NCI-H1930 (cell line): ENCODE measurements at places on chromosomes 7 and 10.
A peak's percentile ranks its signal among the peaks of the same experiment; 100 is the strongest.

- no peak for DNase-seq
These were observed 76.8 kb upstream of the GDF10 start for GRCh38 chr10:47223236-47223635.

DNA sequence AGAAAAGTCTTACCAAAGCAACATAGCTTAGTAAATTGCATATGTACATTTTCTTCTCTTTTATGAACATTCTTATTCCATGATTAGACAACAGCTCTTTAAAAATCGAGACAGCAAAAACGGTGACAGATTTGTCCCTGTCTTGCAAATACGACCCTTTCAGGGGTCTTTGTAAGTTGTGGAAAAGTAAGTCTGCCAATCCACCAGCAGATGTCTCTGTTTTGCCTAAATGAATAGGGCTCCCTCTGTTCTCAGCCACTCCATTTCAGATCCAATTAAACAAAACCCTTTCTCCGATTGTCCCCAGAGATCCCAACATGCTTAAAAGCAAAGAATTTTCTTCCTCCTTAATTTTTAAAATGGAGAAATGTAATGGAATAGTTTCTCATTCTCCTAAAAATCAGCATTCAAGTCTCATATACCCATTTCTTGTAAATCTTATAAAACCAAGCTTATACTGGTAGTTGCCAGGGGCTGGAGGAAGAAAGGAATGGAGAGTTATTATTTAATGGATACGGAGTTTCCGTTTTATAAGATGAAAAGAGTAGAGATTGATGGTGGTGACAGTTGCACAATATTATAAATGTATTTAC is 61.0 kb upstream of the NFE2L3 start:
- DNase-seq = peak; percentile 10

DNA sequence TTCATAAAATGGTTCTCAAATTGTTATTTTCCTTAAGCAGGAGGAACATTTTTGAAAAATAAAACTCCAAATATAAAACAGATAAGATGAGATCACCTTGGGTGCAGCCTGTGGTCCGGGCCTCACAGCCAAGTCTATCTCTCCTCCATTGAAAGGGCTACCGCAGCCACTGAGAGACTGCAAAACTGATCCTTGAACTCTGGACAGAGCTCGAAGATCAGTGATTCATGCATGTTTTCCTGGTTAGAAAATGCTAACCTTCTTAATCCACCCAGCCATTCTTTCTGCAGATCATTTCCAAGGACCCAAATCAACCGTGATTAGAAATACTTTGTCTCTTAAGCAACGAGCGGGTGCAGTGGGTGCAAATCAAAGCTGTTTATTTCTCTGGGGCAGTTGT is 378.8 kb downstream of the PLXDC2 start:
- no peak for DNase-seq

- peak; percentile 49 for DNase-seq
These were observed 237.8 kb downstream of the SEMA3E start for GRCh38 chr7:83410989-83411591.

DNA sequence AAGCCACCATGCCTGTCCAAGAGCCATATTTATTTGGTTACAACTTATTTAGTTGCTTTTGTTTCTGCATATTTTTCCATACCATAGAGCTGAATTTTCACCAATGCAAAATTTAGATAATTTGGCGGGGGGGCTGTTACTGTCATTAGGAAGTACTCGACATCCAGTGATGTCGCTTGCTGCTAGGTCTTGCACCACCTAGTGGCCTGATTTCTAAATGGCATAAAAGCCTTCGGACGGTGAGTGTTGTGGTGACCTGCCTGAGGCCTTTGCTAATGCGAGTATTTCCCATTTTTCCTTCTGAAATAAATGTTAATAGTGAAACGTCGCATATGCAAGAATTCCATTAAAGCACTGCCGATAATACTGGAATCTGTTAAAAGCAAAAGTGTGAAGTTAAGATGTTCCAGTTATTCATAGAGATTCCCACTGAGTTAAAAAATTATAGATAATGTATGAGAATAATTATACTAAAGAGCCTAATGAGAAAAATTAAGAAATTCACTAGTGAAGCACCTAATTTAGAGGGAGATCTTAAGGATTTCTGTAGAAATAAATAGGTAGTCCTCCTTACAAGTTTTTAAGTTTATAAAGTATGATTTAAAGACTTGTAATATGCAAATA is 86.1 kb upstream of the DNAJB6 start:
- peak; percentile 54 for DNase-seq

DNA sequence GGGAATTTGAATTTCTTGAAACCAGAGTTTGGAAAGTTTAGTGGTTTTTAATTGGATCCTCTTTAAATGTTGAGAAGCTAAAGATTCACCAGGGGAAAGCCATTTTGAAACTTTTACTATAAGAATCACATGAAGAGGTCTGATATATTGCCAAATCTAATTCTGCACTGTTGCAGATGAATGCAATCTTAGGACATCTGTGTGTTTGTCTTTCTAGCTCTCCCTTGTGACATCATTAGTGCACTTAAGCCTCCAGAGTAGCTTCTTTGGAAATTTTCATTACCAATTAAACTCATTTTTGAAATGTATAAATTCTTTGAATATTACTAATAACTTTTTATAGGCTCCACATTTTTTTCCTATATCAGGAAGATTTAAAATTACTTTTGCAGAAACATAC is 160.2 kb downstream of the BICC1 start:
- no peak for DNase-seq

DNA sequence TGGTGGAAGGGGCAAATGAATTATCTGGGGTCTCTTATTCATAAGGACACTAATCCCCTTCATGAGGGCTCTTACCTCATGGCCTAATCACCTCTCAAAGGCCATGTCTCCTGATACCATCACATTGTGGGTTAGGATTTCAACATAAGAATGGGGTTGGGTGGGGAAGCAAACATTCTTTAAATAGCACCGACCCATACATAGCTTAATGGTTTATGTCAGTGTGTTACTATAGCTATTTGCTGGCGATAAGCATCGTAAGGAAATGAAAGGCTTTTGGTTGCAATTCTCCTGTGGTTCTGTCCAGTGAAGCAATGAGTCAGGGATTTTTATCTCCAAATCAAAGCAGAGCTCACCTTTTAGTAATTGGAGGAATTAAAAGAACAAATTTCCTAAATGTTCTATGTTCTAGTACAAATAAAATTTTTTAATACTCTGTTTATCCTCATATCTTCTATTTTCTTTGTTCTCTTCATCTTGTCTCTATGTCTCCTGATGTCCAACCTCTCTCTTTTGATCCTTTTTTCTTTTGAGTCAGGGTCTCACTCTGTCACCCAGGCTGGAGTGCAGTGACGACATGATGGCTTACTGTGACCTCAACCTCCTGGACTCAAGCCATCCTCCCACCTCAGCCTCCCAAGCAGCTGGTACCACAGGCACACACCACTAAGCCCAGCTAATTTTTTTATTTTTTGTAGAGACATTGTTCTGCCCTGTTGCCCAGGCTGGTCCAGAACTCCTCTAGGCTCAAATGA is 57.0 kb upstream of the GLCCI1 start:
- DNase-seq = no peak

DNA sequence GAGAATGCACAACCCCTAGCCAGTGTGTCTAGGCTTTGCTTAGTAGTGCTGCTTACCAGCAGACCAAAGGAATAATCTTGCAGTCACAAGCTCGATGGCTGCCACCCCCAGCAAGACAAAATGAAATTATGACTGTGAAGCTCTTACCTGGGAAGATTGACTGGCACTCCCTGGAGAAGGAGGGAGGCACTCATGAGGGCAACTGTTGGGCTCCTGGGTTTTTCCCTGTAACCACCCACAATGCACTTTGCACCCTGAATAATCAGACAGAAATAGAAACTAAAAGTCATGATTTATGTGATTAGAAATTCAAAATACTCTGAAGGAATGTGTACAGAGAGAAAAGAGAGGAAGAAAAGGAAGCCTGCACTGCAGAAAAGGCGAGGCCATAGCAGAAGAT is 144.3 kb upstream of the DGKB start:
- no peak for DNase-seq

DNA sequence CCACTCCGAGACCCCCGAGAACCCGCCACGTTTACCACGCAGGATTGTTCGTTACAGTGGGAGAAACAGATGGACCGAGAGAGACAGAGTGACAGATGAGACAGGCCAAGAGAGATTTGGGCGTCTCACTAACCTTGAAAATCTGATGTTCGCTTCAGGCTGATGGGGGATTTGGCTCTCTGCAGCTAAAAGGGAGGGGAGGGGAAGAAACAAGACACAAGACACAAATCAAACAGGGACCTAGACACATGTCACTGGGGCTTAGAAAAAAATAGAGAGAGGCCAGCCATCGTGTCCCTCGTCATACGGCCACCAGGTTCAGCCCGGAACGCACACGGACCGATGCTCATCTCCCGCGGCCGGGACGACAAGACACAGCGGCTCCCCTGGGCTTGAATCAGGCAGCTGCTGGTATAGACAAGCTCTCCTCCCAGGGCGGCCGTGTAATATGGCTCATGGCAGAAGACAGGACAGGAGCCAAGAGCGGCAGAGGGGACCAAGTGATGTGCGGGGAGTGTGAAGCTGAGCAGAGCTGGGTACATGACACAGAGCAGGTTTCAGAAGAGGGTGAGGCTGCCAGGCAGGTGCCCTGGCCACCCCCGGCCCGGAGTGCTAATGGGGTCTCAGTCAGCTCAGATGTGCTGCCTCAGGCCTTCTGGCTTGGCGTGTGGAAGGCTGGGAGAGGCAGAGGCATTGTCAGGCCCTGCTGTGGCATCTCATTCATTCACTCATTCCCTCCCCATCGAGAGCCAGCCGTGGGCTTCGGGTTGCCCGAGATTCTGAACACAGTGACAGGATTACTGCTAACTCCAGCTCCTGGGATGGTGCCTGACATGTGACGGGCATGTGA is 88.5 kb upstream of the GNA12 start:
- DNase-seq = no peak

DNA sequence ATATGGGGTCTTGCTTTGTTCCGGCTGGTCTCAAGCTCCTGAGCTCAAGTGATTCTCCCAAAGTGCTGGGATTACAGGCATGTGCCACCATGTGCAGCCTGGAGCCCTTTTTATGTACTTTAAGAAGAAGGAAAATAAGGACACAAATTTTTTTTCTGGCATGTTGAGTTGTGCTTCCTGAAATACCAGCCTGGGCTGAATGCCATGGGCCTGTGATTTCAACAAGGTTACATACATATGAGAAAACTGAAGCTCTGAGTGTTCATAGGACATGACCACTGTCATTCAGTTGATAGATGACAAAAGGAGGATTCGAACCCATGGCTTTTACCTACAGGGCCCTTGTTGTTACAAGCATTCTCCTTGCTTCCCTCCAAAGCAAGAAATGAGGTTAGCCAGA is 36.1 kb downstream of the ST8SIA6 start:
- no peak for DNase-seq

- no peak for DNase-seq
These were observed 55.5 kb upstream of the CABCOCO1 start for GRCh38 chr10:61606959-61607907.

DNA sequence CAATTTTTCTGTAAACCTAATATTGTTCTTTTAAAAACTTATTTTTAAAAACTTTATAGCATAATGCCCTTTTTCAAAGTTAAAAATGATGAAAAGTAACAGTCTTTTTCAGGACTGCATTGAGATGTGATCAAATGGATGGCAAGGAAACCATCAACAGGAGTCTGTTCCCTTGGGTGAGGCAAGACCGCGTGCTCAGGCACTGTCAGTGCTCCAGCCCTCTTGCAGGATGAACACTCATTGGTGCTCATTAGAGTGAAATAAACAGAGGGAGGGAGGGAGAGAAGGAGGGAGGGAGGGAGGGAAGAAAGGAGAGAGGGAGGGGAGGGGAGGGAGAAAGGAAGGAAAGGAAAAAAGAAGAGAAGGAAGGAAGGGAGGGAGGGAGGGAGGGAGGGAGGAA is 145.7 kb upstream of the CHST15 start:
- no peak for DNase-seq

DNA sequence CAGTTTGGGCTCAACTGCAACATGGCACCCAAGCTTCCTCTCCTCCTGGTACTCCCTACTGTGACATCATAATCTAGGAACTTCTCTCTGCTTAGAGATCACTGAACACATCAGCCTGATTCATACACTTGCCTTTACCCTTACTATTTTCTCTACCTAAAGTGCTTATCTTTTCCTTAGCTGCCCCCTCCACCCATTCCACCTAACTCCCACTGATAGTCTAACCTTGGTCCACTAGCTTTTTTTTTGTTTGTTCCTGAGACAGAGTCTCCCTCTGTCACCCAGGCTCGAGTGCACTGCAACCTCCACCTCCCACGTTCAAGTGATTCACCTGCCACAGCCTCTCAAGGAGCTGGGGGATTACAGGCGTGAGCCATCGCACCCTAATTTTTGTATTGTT is 15.9 kb downstream of the CUL2 start:
- DNase-seq = no peak

DNA sequence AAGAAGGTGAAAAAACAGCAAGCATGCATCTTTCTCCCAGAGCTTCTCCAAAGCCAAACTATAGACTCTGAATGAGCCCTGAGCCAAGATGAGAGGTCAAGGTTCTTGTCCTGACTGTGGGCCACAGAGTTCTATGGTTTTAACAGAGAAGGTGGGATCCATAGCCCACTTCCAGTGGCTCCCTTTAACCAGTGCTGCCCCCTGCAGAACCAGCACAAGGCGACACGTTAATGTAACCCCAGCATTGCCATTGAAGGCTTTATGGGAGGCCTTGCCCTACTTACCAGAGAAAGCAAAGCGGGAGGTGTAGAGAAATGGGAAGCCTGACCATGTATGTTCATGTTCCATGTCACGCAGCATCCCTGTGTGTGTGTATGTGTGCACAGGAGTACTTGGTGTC is 243.6 kb downstream of the PRPF18 start:
- no peak for DNase-seq

DNA sequence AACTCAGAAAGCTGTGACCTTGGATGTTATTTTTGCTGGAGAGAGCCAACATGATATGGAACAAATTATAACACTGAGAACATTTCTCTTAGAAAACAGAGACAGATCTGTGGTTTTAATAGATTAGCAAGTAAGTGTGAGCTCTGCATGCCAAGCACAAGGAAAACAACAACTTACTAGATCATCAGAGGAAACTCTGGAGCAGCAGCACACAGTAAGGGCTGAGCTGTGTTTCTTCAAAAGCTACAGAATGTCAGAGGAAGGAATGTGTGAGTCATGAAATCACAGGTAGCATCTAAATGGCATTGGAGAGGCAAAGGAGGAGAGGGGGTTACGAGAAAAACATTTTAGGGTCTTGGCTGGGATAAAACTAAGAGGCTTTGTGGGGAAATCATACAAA is 283.4 kb upstream of the FZD8 start:
- DNase-seq = no peak

DNA sequence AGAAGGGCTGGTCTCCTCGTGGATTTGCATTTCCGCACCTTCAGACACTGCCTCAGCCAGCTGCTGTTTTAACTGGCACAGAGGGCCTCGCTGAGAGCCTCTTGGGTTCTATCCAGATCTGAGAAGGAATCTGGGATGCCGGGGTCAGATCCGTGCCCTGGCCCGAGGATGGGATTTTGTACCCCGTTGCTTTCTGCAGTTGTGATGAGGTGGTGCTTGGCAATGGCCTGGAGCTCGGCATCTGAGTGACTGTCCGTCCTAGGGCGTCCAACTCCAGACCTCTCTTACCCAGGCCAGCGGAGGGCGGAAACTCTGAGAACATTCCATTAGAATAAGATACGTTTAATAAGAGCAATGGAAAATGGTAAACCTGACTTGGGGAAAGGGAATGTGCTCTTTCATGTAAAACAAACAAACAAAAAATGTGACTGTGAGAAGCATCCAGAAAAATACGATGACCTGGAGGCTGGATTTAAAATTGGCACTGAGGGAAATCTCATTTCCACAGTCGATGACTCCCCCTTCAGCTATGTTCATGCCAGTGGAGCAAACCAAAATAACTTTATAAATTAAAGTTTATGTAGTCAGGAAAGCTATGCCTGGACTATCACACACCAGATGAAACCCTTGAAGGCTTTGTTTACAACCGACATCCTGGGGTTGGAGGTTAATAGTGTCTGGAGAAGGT is 39.6 kb downstream of the GRK5 start:
- DNase-seq = no peak
